Esophagus mucosa (tissue), 1 donor: ENCODE measurements at places on chromosomes 11 and 22. TPM values are rescaled to one million over a fixed set of nuclear protein-coding genes. Genes with fewer than 3 reads are reported as not detected.

RHOD gene
- total RNA-seq, result 161 TPM

MS4A4E gene
- 0.64 TPM for total RNA-seq

ANO9 gene
- total RNA-seq, result 12.8 TPM

ZNF70 gene
- total RNA-seq, result 1.4 TPM

ENTHD1 gene
- not detected for total RNA-seq

ADM gene
- total RNA-seq, result 15.5 TPM

RIMBP3C gene
- total RNA-seq, result 0.04 TPM

PKNOX2 gene
- total RNA-seq, result 0.28 TPM

OR52A1 gene
- not detected for total RNA-seq

RBFOX2 gene
- total RNA-seq, result 42.9 TPM

MOV10L1 gene
- 0.12 TPM for total RNA-seq

PIK3C2A gene
- 29.9 TPM for total RNA-seq

PATZ1 gene
- total RNA-seq, result 6.2 TPM

KRTAP5-11 gene
- total RNA-seq, result not detected

OPCML gene
- total RNA-seq, result not detected

TSSK2 gene
- total RNA-seq, result not detected

IFTAP gene
- 8.7 TPM for total RNA-seq

CD6 gene
- 0.80 TPM for total RNA-seq

CTSD gene
- 583 TPM for total RNA-seq

HORMAD2 gene
- total RNA-seq, result not detected

EXPH5 gene
- 24.6 TPM for total RNA-seq

GP1BB gene
- total RNA-seq, result 2.0 TPM

OR5B21 gene
- not detected for total RNA-seq

TSPAN32 gene
- not detected for total RNA-seq
